ENCODE measurements at places on chromosomes 7 and 10.

- H3K4me1 ChIP-seq, result no peaks in the 10 kb centered on the region
- H3K36me3 ChIP-seq, result no peaks in the 10 kb centered on the region
- H3K27ac ChIP-seq, result no peak overlapping the region
These were observed 23.5 kb upstream of the SAMD9L start for GRCh38 chr7:93171606-93172226.

DNA sequence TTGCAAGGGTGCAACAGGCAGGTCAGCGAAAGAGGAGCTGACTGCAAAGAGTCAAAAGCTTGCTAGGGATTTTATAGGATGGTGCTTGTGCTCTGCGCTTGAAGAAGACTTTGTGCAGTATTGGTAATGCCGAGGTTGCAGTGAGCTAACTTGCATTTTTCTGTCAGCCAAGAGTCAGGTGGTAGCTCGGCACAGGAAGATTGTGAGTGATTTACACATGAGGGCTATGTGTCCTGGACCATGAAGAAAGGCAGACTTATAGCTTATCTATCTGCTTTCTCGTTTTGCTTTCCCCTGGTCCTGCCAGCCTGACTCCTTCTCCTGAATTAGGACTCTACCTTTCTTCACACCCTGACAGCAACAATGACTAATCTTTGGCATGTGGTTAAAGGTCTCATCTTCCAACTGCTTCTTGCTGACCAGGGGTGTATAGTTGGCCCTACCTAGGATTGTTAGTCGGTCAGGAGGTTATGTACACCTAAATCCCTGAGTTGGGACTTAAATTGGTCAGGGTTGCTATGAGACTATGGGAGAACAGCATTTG is 4.1 kb upstream of the SYPL1 start:
- H3K27me3 ChIP-seq, result no peaks in the 10 kb centered on the region
- no peak for DNase-seq
- peak overlapping the region; percentile 45 for H3K27ac ChIP-seq
- H3K36me3 ChIP-seq, result no peaks in the 10 kb centered on the region

DNA sequence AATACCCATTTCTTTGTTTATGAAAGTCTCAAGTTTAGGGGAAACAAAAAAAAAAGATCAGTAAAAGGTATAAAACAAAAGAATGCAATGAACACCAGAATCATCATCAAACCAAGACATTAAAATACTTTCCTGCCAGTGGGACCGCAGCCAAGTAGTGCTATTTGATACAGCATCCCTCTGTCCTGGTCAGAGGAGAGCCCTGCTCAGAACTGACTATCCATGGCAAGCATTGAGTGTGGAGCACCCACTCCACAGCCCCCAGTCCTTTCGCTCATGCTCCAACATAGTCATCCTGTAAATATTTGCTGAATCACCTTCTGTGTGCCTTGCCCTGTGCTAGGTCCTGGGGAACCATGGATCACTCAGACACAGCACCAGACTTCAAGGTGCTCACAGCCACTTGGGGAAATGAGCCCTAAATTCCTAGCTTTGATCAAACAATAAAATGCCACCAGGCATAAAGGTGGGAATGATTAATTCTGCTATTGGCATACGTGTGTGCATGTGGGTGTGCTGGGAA is 213.6 kb upstream of the TBX20 start:
- H3K27ac ChIP-seq, result no peak overlapping the region

DNA sequence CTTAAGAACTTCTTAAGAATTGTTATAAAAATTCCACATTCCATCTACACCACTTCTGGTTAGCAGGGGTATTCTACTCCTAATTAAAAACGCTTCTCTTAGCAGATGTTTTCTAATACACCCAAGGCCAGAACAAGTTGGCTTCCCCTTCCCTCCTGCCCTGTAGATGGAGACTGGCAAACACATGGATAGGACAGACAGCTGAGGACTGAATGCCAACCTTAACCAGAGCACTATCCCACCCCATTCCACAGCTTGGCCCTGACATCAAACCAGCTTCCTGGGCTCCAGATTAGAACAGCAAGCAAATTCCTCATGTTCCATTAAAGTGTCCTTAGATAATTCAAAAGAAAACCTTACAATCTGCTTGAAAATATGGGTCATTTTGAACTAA is 56.6 kb upstream of the IL6 start:
- no peak overlapping the region for H3K4me3 ChIP-seq
- H3K27ac ChIP-seq, result no peak overlapping the region
- H3K27me3 ChIP-seq, result no peaks in the 10 kb centered on the region
- no peaks in the 10 kb centered on the region for H3K4me1 ChIP-seq
- no peak for DNase-seq

Data from natural killer cell (primary cell).